ENCODE measurements at places on chromosomes 16 and 17. TPM values are rescaled to one million over a fixed set of nuclear protein-coding genes. Genes with fewer than 3 reads are reported as not detected.

ANKRD40CL gene
- 0.23 TPM for polyA plus RNA-seq

ZKSCAN2 gene
- 10.8 TPM for polyA plus RNA-seq

ARL6IP1 gene
- 264 TPM for polyA plus RNA-seq

DPEP3 gene
- polyA plus RNA-seq = 0.14 TPM

TPSD1 gene
- 0.95 TPM for polyA plus RNA-seq

KRTAP2-2 gene
- polyA plus RNA-seq = not detected

DCAF7 gene
- polyA plus RNA-seq = 114 TPM

TMEM220 gene
- polyA plus RNA-seq = 10.6 TPM

STX1B gene
- 2.7 TPM for polyA plus RNA-seq

MIEN1 gene
- polyA plus RNA-seq = 31.9 TPM

MT1G gene
- 90.7 TPM for polyA plus RNA-seq

MYH8 gene
- polyA plus RNA-seq = 0.54 TPM

UQCRC2 gene
- 329 TPM for polyA plus RNA-seq

GP2 gene
- polyA plus RNA-seq = 11.7 TPM

SMPD3 gene
- polyA plus RNA-seq = 2.5 TPM

SLC13A2 gene
- 13.3 TPM for polyA plus RNA-seq

CES5A gene
- polyA plus RNA-seq = 0.06 TPM

HEATR9 gene
- 0.09 TPM for polyA plus RNA-seq

WFIKKN2 gene
- 1.3 TPM for polyA plus RNA-seq

RNF157 gene
- polyA plus RNA-seq = 27.2 TPM

NAE1 gene
- polyA plus RNA-seq = 99.4 TPM

UMOD gene
- polyA plus RNA-seq = 269 TPM

TAT gene
- 0.06 TPM for polyA plus RNA-seq

FAM20A gene
- polyA plus RNA-seq = 15.4 TPM

TNK1 gene
- polyA plus RNA-seq = 9.0 TPM

ITPRIPL2 gene
- 14.8 TPM for polyA plus RNA-seq
